NK-92 treated with Interleukin-12 subunit alpha and Interleukin-12 subunit beta, amount 100 ng/mL, for 24 hours (cell line): ENCODE measurements at places on chromosomes 6 and 20.

DNA sequence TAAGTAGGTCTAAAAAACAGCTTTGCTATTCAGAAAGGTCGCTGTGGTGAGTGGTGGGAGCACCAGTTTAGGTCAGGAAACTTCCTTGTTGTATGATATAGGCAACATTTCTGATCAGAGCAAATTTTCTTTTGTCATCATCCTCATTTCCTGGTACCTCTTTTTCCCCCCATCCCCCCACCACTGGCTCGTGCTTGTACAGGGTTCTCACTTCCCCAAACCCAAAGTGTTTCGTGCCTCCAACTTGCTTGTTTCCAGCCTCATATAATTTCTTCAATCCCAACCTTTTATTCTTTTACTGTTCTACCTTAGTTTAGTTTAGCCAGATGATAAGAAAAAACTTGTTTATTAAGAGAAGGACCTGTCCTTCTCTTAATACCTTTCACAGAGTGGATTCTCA, 209.4 kb upstream of the JAG1 start:
- no peak for DNase-seq

- DNase-seq = no peak
These were observed 155.4 kb downstream of the SYCP2 start for GRCh38 chr20:59777814-59778575.

DNA sequence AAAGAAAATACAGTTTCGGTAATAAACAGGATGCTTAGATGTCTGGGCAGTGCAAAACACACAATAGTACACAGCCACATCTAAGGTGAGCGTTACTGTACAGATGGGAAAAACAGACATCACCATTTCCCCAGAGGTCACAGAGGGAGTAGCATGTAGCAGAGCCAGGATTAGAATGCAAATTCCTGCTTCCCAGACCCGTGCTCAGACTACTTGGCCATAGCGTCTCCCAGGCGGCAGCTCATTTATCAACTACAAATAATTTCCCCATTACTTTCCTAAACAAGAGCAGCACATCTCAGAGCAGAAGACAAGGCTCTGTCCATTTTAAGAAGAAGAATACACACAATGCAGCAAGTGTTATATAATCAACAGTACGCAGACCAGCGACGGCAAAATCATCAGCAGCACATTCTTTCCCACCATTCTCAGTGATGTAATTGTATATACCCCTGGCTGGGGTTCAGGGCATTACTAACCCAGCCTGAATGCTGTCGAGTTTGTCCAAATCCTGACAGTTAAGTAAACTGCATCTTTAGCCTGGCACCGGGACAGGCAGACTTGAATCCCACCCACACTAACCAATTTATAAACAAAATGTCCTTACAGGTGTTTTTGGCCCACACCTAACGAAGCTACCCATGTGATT, 61.9 kb downstream of the CNKSR3 start:
- no peak for DNase-seq

DNA sequence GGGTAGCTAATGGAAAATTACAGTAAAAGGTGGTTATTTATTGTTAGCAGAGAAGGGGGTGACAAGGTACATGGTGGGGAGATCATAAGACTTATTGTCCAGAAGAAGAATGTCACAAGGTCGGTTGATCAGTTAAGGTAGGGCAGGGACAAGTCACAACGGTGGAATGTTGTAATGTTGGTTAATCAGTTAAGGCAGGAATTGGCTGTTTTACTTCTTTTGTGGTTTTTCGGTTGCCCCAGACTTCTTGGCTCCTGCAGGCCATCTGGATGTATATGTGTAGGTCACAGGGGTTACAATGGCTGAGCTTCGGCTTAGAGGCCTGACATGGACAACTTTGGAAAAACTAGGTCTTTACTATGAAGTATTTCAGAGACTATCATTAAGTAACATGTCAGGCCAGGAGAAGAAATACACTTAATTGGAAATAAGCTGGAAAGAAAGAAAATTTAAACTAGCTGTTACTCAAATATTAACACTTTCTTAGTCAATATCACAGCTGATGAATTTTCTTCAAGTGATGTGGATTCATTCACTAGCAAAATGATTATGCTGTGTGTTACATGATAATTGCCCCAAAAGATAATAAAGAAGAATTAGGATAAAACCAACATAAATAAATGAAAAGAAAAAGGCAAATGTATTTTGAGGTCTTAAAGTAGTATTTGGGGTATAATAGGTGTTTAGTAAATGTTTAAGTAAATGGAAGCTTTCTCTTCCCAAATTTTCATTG, 4.4 kb downstream of the AIG1 start:
- DNase-seq = no peak

DNA sequence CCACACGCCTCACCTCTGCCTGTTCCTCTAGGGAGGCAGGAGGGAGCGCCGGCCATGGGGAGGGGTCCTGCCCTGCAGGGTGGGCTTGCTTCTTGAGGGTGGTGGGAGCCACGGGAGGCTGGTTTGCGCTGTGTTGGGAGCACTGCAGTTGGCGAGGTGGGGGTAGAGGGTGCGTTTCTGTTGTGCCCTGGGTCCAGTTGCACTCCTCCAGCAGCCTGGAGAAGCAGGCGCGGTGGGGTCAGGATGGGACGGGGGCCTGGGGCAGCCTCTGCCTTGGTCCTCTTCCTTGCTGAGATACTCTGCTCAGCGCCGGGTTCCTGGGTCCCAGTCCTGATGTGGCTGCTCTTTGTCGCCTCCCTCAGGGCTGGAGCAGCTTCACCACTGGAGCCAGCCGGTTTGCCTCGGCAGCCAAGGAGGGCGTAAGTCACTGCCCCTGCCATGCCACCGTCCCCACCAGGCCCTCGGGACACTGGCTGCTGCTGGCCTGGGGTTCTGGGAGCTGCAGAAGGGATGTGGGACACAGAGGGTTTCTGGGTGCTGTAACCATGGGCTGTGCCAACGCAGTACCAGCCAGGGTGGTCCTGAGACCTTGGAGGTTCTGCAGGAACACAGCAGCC, 8.4 kb downstream of the ARFGAP1 start:
- no peak for DNase-seq

DNA sequence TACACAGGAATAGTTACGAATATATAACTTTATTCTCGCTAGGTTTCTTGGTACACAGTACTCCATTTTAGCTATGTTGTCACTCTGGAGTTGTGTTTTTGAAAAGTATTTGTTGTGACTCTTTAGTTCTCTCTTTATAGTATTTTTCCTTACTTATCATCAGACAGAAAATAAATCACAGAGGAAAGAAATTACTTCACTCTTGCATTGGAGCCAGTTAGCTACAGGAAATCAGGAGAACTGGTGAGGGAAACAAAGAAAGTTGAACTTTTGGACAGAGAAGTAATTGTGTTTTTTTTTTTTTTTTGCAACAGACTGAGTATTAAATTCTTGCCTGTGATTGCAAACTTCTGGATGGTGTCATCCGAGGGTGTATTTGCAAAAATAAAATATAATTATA, 33.9 kb downstream of the DSE start:
- DNase-seq = no peak

DNA sequence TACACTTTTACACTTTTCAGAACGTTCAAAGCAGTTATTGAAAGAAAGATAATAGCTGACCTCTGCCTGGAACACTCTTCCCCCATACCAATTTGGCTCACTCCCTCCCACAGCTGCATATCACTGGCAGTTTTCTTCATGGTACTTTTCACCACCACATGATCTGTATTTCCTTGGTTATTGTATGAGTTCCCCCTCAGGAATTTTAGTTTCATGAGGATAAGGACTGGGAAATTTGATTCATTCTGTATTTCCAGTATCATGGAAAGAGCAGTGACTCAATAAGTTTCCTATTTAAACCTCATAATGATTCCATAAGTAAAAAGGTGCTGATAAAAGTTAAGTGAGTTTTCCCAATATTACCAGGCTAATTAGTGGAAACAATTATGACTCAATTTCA, 16.0 kb downstream of the HTR1B start:
- no peak for DNase-seq

GRCh38 chr20:9160331-9160730, 91.4 kb downstream of the PLCB4 start:
- no peak for DNase-seq

DNA sequence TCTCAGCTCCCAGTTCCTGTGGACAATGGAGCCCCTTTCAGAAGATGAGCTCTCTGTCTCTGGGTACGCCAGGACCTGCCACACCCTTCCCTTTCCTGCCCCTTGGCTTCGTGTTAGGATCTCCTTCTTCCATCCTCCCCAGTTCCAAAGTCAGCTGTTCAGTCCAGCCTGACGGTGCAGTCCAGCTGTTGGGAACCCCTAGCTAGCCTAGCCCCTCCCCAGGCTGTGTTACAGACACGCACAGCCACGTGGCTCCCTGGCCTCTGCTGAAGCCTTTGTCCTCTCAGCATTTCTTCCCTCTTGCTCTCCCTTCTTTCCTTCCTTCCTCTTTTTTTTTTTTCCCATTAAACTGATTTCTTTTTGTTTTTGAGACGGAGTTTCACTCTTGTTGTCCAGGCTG, 12.4 kb upstream of the TFAP2C start:
- no peak for DNase-seq

DNA sequence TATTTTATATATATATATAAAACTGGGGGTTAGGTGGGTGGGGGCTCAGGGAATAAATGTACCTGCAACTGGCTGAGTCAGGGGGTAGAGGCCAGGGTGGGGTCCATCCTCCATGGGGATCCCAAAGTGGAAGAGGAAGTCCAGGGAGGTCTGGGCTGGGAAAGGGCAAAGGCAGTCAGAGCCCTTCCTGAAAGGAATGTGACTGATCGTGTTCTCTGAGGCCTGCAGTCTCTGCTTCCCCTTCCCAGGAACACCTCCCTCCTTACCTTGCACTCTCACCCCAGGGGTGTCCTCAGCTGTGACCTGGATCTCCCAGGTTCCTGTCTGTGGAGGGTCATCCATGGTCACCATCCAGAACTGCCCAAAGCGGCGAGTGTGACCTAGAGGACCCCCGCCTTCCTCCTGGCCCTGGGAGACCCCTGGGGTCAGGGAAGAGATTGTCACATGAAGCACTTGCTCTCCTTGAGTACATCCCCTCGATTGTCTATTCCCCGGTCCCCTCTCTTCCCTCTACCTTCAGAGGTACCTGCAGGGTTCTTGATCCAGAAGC, 4.7 kb downstream of the SAPCD1 start:
- no peak for DNase-seq

GRCh38 chr6:109769213-109769612, 78.1 kb downstream of the FIG4 start:
- no peak for DNase-seq

- DNase-seq = no peak
These were observed 497.1 kb downstream of the CD83 start for GRCh38 chr6:14614631-14615030.

- no peak for DNase-seq
These were observed 654.2 kb upstream of the MAP3K7 start for GRCh38 chr6:91240878-91241603.

DNA sequence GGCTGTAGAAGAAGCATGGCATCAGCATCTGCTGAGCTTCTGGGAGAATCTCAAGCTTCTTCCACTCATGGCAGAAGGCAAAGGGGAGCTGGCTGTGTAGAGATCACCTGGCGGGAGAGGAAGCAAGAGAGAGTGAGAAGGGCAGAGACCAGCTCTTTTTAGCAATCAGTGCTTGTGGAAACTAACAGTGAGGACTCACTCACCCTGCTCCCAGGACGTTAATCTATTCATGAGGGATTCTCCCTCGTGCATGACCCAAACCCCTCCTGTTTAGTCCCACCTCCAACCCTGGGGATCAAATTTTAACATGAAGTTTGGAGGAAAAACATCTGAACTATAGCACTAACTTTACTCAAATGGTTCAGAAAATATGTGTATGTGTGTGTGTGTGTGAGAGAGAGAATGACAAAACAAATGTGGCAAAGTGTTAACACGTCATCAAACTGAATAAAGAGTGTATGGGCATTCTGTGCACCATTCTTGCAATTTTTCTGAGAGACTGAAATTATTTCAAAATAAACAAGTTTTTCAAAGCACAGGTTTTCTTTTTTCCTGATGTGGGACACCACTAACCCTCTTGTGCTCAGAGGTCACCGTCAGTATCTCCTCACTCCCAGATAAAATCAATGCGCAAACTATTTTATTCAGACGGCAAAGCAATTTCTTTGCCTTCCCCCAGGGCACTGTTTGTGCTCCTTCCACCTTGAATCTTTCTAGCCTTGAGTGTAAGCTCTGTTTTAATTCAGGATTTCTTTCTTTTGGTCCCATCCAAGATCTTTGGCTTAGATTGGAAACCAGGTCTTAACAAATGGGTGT, 23.2 kb upstream of the XRN2 start:
- no peak for DNase-seq

DNA sequence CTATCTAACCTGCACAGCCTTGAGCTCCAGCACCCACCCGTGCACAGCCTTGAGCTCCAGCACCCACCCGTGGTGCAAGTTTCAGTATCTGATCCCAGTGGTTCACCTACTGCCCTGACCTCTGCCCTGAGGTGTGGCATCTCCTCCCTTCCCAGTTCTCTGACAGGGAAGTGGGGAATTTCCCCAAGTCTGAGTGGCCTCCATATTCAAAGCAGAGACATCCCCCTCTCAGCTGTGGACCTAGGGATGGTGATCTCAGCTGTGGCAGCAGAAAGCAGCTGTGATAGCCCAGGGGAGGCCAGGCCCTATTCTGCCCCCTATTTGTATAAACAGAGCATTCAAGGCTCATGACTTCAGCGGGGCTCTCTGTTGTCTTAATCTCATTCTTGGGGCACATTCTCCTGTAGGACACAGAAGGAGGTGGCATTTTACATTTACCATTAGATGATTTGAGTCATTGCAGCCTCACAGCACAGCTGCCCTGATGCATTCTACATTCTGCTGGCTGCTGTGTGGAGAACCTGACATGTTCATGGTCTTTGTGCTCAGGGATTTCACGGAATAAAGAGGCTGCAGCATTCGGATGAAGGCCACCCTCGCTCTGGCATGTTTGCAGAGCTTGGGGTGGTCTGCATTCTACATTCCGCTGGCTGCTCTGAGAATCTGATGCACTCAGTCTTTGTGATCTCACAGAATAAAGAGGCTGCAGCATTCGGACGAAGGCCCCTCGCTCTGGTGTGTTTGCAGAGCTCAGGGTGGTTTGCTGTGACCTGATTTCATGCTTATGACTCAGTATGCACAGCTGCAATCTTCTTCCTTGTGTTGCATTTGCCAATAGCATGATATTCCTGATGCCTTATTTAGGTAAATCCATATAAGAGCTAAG, 16.9 kb downstream of the GPR31 start:
- DNase-seq = no peak

DNA sequence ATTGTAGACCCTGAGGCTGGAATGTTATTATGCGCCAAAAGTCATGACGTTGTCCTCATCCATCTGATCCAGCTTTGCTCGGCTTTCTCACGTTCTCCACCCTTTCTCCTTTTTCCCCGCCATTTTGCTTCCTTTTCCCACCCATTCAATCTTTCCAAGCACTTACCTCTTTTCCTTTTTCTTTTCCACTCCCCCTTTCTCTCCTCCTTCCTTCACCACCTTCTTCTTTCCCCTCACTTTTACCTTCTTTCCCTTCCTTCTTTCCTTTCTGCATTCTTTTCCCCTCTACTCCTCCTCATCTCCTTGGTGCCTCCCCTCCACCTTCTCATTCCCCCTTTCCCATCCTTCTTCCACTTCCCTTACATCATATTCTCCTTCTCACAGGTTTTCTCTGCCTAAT, 304.8 kb upstream of the TSHZ2 start:
- no peak for DNase-seq
